ENCODE measurements at places on chromosomes 1 and 21. TPM values are rescaled to one million over a fixed set of nuclear protein-coding genes. Genes with fewer than 3 reads are reported as not detected.

The GNG12 gene
- polyA plus RNA-seq: 55.8 TPM

The ETV3L gene
- polyA plus RNA-seq: not detected

GRCh38 chr1:179856296-179856695 lies 21.3 kb downstream of the TOR1AIP2 start:
- DNase-seq: no peak

The B3GALT2 gene
- 16.6 TPM for polyA plus RNA-seq

DNA sequence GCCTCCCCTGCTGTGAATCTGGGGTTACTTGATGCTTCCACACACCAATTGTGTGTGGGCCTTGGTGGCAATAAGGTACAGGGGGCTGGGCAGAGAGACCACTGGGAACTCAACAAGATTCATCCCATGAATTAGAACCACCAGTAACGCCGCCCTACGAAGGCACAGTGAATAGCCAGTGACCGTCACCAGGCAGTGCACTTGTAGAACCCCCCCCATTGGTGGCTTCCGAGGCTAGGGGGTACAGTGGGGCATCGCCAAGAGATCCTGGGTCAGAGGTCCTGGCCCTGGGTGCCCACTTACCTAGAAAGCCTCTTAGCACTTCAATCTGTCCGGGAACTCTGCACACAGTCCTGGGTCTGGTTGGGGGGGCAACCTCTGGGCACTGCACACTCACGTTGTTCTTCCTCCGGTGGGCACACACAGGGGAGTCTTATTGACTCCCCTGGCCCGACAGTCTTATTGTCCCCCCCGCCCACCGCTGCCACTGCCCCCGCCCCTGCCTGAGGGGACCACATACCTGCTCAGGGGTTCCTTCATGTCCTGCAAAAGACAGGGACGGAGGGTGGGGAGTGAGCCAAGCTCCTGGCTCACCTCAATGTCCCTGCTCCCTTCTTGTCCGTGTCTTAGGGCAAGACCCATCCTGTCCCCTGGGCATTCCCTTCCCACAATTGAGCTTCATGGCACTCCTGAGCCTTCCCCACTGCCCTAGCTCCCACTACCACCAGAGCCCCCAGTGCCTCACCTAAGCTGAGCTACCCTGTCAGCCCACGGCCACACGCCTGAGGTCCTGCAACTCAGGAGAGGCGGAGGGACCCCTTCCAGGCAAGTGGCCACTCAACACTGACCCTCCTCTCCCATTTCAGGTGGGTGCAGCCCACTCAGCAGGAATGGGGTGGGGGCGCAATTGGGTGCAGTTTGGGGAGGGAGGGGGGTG lies 2.5 kb upstream of the TRIM11 start:
- no peak for DNase-seq

GRCh38 chr1:106360252-106360651 lies 696.2 kb upstream of the PRMT6 start:
- DNase-seq: no peak

- peak; percentile 33 for DNase-seq
These were observed 128.8 kb downstream of the ADSS2 start for GRCh38 chr1:244322791-244323521.

GRCh38 chr1:165352442-165353293 lies 3.8 kb downstream of the LMX1A start:
- no peak for DNase-seq

The S100A9 gene
- 24.4 TPM for polyA plus RNA-seq

The FDPS gene
- polyA plus RNA-seq: 115 TPM

GRCh38 chr1:23400324-23401114 lies 24.0 kb downstream of the TCEA3 start:
- DNase-seq: peak; percentile 60

- peak; percentile 50 for DNase-seq
These were observed 9.6 kb downstream of the VPS26C start for GRCh38 chr21:37257511-37257966.

DNA sequence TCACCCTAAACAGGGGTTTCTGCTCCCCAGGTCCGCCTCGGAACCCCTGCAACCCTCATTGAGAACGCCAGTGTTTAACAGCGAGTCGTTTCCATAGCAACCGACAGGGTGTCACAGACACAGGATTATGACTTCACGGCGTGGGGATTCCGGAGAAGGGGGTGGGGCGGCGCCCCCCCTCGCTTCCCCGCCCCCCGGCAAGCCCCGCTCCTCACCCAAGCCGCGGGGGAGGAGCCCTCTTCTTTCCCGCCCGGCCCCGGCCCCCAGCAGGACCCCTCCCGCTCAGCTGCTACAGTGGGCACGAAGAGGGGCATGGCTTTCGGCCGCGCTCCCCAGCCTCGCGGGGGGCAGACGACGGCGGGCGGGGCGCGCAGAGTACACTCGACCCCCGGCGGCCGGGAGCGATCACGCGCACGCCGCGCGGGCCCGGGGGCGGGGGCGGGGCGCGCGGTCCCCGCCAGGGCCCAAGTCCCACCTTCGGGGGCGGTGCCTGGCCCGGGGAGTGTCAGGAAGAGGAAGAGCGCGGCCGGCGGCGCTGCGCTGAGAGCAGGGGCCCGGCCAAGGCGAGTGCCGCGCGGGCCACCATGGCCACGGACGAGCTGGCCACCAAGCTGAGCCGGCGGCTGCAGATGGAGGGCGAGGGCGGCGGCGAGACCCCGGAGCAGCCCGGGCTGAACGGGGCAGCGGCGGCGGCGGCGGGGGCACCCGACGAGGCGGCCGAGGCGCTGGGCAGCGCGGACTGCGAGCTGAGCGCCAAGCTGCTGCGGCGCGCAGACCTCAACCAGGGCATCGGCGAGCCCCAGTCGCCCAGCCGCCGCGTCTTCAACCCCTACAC lies at the start of gene EFHD2:
TSS of gene EFHD2 (plus strand) at position 501 of the 835 bp plus-strand sequence. CDS start at position 585, 84 bp downstream.
- DNase-seq: peak; percentile 94

DNA sequence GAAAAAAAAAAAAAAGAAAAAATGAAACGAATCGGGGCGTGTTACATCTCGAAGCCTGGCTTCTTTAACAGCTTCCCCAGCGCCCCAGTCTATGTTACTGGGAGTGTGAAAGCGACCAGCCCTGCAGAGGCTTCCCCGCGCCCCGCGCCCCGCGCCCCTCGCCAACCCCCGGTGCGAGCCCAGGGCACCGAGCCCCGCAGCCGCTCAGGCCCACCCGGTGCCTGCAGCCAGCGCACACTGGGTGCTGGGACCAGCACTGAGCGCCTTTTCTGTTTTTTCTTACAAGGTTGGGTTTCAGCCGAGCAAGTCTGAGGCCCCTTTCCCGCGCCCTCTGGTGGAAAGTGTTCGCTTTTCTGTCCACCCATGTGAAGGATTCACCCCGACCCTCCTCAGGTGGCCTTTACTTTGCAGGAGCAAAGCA lies 42.1 kb upstream of the ZNF496 start:
- peak; percentile 67 for DNase-seq

- no peak for DNase-seq
These were observed 42.5 kb downstream of the PGM1 start for GRCh38 chr1:63635681-63636080.

- DNase-seq: no peak
These were observed 52.7 kb downstream of the ECE1 start for GRCh38 chr1:21237446-21238088.

DNA sequence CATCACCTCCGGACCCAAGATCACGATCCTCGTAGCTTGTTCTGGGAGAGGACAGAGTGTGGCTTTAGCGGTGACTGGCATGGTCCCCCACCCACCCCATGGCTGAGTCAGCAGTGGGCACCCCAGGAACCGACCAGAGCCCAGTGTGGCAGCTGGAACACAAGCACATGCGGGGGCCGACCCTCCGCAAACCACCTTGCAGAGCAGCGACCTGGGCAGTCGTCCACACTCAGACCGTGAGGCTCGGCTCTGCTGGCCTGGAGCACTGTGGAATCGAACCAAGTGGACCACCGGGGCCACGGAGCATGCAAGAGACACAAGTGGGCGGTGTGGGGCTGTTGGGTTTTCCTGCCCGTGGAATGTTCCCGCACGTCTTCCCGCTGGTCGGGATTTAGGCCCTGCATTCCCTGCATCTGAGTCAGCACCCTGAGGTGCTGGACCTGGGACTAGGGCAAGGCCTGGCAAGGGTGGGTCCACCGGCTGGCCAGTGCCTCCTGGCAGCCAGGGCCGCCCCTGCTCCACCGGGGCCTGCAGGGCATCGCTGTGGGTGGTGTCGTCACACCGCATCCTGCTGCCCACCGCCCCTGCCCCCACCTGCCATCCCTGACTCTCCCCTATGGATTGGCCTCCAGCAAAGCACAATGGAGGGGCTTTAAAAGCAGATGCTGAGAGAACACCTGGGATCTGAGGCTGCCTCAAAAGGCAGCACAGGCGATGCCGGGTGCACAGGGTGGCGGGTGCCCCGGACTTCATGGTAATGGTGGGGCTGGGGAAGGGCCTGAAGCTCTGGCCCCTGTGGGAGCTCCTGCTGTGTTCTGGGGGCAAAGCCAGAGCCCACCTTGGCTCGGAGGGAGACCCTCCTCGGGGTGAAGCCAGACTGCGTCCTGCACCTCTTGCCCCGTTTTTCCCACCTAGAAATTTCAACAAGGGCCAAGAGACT lies 18.5 kb downstream of the MORN1 start:
- no peak for DNase-seq

DNA sequence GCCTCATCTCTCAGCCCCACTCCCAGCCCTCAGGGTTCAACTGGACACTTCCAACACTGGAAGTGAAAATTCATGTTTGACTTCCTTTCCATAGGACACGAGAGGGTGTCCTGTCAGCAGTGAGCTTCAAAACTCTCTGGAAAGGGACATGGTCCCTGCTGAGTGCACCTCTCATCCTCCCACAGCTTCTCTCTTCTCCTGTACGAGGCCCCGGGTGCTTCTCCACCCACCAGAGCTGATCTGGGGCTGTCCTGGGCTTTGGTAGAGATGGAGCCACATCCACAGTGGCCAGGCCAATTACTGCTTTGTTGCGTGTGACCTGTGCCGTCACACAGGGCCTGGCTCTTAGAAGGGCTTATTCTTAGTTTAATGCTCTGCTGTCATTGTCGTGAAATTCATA lies 182.3 kb downstream of the RRAGC start:
- no peak for DNase-seq

GRCh38 chr1:81582467-81582986 lies 218.2 kb upstream of the ADGRL2 start:
- no peak for DNase-seq

The NBPF10 gene
- 1.4 TPM for polyA plus RNA-seq

- DNase-seq: no peak
These were observed 198.6 kb downstream of the NCAM2 start for GRCh38 chr21:21196848-21197247.

Measured in muscle of leg (tissue), 16 donors.